ENCODE measurements at places on chromosomes 7 and 10. TPM values are rescaled to one million over a fixed set of nuclear protein-coding genes. Genes with fewer than 3 reads are reported as not detected.

DNA sequence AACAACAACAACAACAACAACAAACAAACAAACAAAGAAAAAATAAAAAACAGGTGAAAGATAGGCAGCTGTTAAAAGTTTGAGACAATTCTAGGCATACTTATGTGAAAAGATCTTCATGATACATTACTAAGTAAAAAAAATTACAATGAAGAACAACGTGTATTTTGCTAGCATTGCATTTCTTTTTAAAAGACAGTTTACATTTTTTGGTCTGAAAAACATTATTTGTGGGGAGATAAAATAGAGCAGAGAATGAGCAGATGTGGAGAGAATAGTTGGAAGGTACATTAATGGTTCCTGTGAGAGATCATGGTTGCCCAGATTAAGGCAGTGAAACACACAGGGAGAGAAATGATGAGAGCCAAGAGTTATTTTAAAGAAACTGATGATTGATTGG lies 210.2 kb upstream of the MKLN1 start:
- no peak for DNase-seq

- no peak for DNase-seq
Measured at GRCh38 chr10:31278279-31278941, 40.6 kb upstream of the ZEB1 start.

DNA sequence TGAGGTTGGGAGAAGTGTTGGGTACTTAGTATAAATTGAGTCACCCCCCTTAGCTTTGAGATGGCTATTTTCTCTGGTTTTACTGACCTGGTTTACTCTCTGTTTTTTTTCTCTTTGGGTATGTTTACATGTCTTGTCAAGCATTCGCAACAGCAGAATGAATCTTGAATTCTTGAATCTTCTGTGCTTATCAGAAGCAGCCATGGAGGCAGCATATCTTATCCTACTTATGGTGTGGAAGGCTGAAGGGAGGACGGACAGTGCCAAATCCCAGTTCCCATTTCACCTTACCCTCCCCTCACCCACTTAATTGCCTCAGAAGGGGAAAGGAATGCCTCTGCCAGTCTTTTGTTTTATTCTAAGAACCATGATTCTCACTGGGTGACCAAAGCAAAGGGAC lies 3.7 kb downstream of the SND1 start:
- no peak for DNase-seq

GRCh38 chr10:44463511-44464121 lies 78.7 kb upstream of the CXCL12 start:
- DNase-seq = no peak

DNA sequence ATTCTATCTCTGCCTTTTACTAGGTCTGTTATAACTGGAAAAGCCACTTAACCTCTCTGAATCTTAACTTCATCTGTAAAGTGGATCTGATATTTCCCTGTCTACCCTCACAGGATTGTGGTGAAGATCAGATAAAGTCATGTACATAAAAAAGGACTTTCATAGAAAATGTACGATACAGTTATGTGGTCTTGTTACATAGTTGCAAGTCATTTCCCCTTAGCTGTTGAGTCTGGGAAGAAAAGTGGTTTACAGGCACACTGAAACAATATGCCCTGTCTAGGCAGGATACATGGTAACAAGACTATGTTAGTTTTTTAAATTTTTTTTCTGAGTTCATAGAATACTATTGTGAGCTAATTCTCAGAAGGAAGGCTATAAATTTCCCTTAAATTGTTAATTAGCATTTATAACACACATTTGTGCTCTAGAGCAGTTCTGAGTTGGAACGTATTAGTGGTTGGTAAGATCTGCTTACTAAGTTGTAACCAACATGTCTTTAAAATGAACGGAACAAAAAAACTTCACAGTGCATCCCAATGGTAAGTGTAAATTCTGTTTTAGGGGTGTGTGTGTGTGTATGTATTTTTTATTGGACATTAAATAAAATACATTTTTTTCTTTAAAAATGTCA lies 7.1 kb upstream of the GSTO1 start:
- DNase-seq = no peak

- DNase-seq = peak; percentile 61
Measured at GRCh38 chr10:88932539-88933256, 19.9 kb downstream of the ACTA2 start.

- no peak for DNase-seq
Measured at GRCh38 chr10:104435822-104436221, 82.2 kb downstream of the CFAP58 start.

DNA sequence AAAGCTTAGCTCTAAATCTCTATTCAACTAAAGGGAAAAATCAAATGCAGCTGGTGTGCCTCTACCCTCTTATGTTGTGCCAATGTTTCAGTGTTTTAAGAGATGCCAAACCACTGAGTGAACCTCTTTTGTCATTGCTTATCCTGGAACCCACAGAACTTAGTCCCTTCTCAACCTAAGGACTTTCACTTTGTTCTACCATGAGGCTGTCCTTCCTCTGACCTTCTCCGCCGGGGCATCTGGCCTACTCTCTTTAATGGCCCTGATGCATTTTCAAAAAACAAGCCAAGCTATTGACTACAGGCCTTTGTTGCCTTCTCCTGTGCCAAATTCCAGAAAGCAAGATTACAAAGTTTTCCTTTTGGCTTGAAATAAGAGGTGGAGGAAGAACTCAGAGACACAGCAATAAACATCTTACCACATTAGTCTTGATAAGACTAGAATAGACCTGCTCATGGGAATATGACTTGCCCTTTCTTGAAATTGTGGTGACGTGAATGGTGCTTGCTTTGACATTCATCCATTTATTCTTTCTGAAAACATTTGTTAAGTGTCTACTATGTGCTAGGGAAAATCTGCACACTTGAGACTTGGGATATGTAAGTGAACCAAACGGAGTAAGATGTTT lies 253.2 kb upstream of the SMIM30 start:
- DNase-seq = peak; percentile 14

SLC13A1 gene
- total RNA-seq = not detected

VWDE gene
- 0.28 TPM for total RNA-seq

FXYD4 gene
- not detected for total RNA-seq

ASAH2 gene
- 7.1 TPM for total RNA-seq
